ENCODE measurements at places on chromosomes 5 and 9.

GRCh38 chr9:3677541-3677940 lies 151.7 kb upstream of the RFX3 start:
- DNase-seq: no peak

DNA sequence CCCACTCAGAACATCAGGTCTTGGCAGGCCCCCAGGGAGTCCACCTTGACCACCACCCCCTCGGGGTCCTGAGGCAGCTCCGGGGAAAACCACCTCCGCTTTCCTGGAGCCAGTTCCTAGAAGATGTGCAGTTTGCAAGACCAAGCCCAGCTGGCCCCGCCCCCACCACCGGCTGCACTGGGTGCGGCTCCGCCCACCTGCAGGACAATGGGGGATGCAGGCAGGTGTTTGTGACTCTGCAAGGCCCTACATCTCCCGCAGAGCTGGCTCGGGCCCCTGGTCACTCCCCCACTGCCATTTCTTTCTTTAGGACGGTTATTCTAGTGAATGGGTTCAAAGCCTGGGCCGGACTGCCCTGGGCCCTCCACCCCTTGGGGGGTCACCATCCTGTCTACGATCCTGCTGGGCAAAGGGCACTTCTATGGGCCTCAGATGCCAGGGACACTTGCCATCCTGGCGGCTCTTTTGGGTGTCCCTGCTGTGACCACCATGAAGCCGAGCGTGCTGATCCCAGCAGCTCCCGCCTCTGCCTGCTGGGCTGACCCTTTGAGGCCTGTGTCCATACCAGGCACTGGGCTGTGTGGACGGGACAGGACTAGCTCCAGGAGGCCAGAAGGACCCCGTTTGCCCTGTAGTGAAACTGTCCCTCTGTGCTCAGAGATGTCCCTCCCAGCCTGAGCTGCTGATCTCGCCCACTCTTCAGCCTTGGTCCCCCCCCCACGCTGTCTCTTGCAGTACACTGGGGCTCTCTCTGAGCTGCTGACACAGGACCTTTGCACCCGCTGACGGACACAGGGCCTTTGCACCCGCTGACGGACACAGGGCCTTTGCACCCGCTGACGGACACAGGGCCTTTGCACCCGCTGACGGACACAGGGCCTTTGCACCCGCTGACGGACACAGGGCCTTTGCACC lies 5.9 kb upstream of the NACC2 start:
- DNase-seq: no peak

GRCh38 chr9:135887585-135888050 lies 19.7 kb downstream of the CAMSAP1 start:
- no peak for DNase-seq

GRCh38 chr5:146722361-146722779 lies 156.2 kb downstream of the PPP2R2B start:
- DNase-seq: no peak

DNA sequence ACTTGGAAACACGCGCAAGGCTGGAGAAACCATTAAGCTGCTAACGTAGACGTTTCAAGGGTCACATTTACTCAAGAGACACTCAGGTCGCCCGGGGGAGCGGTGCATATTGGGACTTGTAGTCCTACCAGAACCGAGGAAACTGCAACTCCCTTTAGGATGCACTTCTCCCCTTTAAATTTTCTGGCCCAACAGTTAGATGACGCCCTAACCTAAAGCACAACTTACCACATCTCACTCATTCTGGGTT lies 384 bp upstream of the DMXL1 start:
- DNase-seq: no peak

- no peak for DNase-seq
Observed at GRCh38 chr9:135932656-135933055, 25.3 kb upstream of the CAMSAP1 start.

- no peak for DNase-seq
Observed at GRCh38 chr9:20989923-20990341, 41.5 kb downstream of the HACD4 start.

DNA sequence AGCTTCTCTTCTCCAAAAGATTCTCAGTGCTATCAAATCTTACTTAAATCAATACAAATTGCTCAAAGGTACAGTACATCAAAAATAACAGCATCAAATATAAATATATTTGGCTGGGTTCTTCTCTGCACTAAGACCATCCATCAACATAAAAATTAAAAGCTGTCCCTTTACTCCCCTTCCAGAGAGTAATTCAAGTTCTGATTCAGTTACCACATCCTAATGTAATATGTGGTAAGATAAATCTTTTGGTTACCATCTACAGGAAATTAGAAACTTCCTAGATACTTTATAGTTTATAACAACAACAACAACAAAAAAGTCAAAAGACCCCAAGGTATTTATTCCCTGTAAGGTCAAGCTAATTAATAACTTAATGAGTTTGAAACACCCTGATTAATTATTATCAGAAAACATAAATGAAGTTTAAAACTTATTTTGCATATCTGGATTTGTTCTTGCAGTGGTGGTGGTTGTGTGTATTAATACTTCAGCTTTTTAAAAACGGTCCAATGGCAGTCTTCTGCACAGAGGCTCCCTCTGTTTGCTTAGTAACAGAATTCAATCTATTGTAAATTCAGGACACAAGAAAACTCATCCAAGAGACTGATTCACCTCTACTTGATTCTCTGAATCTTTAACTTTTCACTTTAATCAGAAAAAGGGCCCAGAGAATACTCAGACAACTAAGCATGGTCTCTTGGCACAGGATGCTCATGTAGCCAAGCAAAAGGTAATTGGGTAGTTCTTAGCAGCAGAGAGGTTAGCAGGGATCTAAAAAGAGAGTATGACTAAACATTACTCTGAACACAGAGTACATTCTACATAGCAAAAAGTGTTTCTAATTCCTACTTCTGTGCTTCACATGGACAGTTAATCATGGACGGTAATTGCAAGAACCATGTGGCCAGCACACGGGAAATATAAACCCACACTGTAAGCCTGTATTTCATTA lies 20.1 kb downstream of the DIAPH1 start:
- no peak for DNase-seq

DNA sequence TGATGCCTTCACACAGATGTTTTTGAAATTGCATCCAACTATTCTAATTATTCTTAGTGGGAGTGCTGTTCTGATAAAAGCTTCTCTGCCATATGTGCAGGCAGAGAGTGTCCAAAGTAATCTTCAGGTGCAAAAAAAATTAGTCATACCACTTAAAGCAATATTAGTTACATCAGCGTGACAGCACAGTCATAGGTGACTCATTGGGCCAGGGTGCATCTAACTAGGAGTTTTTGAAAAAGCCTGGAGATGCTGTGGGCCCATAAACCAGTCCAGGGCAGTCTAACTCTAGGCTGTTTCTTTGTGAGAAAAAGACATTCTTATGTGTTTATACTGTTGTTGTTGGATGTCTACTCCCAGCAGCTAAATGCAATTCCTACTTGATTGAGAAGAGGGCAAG lies 33.0 kb upstream of the C6 start:
- no peak for DNase-seq

- no peak for DNase-seq
Observed at GRCh38 chr9:4805191-4805918, 12.6 kb downstream of the RCL1 start.

DNA sequence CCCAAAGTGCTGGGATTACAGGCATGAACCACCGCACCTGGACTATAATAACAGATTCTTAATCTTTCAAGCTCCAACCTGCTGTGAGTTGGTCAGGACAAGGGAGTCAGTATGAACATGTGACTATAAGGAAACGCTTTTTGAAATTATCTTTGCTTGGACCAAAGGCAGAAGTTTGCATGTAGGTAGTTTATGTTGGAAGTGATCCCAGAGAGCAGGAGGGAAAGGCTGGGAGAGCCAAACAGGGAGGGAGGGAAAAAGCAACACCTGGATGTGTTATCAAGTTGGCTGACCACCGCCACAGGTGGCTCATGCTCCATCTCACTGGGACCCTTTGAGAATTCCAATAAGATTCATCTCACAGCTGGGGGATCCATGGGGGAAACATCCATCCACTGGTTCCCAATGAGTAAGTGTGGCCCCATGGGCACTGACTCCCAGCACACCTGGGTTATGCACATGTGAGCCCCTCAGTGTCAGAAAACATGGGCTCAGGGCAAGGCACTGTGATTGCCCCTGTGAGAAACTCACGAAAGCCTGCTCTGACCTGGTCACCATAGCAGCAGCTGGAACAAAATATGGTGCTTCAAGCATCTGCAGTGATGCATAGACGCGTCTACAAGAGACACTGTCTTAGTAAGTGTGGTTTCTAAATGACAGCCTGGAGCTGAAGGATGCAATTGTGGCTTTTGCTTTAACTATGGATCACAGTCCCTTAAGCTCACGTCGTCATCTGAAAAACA lies 62.1 kb downstream of the ARSB start:
- no peak for DNase-seq

DNA sequence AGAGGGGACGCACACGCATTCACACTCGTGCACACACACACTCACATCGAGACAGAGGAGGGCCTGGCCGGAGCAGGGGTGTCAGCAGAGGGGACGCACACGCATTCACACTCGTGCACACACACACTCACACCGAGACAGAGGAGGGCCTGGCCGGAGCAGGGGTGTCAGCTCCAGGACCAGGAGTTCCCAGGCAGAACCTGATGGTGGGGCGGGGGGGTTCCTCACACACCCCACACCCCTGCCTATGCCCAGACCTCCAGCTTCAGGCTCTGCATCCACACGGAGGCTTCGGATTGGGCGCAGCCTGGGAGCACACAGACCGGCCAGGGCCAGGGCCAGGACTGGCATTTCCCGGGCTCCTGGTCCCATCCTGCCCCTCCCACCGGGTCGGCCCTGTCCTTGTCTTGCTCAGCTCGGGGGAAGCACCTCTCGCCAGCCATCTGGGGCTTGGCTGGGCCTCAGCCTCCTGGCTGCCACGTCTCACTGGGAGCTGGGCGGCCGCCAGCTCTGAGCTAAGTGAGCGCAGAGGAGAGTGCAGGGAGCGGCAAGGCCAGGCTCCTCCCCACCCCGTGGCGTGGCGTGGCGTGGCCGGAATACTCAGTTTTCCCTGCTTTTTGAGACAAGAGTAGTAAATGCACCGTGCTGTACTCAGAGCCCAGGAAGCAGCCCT lies 31.3 kb downstream of the ADAMTS2 start:
- peak; percentile 60 for DNase-seq

GRCh38 chr5:78653681-78654366 lies 5.3 kb upstream of the LHFPL2 start:
- DNase-seq: no peak

DNA sequence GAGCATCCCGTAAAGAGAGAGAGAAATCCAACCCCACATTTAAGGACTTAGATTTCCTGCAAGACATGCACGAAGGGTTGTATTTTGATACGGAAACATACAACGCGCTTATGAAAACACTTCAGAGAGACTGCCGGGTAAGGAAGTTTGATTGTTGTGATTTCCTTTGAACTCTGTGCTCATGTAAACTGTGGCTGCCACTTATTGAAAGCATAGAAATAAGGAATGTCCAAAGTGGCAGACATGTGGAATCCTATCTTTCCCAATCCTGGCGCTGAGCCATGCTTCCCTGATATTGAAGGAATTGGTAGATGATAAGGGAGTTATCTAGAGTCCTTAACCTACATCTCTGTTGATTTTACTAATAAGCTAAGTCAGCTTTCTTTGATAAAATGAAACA lies 119.4 kb downstream of the PRKACG start:
- no peak for DNase-seq

DNA sequence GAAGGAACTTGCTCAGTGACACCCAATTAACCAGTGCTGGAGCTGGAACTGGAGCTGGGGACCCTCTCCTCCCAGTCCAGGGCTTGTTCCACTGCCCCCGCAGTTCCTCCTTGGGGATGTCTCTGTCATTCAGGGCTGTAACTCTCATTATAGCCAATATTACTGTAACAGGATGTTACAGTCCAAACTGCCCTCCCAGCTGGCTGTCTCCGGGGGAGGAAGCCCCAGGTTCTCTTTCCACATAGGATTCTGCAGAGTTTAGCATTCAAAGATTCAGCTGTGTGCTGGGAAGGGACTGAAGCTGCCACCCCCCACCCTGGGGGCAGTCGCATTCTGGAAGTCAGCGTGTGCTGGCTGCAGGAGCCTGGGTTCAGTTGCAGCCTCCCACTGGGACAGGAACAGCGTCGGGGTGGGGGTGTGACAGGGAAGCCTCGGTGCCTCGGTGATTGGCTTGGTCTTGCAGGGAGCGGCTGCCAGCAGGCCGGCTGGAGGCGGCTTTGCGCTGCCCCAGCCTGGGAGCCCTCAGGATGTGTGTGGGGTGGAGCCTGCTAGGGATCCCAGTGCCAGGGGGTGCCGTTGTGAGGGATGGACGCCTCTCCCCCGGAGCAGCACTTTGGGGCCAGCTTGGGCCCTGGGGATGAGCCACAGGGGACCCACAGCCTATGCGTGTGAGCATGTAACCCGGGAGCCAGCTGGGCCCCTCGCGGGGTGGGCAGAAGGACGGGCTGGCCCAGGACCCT lies 101.1 kb downstream of the RGS3 start:
- peak; percentile 15 for DNase-seq

DNA sequence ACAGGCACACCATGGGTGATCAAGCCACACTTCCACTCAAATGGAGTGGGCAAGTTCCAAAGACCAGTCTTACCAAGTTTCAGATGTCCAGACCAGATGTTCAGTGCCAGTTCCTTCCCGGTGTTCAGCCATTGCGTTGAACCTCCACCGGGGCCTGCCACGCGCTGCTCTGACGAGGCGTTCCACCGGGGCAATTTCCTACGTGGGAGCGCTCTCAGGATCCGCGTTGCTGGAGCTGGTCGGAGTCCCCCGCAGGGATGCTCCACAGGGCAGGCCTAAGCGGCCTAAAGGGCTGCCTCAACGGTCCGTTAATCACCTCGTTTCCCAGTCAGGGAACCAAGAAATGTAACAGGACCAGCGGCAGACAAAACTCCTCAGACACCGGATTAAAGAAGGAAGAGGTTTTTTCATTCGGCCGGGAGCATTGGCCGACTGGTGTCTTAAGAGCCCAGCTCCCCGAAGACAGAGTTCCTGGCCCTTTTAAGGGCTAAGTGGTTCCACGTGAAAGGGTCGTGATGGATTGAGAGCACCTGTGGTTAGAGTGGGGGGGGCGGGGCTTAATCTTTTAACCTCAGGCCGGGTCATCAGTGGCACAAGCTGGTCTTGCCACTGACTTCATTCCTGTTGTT lies 35.7 kb upstream of the PPP1R26 start:
- DNase-seq: no peak

DNA sequence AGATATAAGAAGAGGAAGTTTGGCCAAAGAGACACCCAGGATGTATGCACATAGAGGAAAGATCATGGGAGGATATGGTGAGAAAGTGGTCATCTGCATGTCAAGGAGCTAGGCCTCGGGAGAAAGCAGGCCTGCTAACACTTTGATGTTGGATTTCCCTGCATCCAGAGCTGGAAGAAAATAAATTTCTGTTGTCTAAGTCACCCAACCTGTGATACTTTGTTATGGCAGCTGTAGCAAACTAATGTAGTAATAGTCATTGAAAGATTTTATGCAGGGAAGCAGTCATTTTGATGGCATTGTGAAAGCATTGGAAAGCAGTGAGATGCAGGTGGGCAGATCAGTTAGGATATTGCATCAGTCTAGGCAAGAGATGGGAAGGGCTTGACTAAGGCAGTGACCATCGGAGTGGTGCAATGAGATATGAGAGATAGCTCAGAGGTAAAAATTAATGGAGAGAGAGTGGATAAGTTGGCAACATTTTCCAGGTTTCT lies 24.5 kb upstream of the FOCAD start:
- DNase-seq: no peak

GRCh38 chr9:116992865-116993264 lies 305.8 kb downstream of the TRIM32 start:
- DNase-seq: no peak

All from NCI-H1694 treated with DMSO at 0.1 percent for 48 hours (cell line).